ENCODE measurements at places on chromosomes 13 and 19.

DNA sequence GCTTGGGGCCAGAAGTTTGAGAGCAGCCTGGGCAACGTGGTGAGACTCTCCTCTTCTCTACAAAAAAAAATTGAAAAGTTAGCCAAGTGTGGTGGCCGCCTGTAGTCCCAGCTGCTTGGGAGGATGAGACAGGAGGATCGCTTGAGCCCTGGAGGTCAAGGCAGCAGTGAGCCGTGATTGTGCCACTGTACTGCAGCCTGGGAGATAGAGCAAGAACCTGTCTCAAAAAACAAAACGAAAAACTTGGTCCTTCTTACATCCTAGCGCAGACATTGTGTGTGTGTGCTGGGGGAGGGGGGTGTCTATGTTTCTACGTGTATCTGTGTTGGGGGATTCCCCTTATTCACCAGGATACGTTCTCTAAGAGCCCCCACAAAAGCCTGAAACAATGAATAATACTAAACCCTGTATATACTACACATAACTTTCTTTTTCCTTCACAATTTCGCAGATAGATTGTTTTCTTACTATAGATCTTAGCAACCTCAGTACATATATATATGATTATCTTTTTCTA is 7.9 kb downstream of the AXL start:
- peak overlapping the region; percentile 86 for H3K27ac ChIP-seq

DNA sequence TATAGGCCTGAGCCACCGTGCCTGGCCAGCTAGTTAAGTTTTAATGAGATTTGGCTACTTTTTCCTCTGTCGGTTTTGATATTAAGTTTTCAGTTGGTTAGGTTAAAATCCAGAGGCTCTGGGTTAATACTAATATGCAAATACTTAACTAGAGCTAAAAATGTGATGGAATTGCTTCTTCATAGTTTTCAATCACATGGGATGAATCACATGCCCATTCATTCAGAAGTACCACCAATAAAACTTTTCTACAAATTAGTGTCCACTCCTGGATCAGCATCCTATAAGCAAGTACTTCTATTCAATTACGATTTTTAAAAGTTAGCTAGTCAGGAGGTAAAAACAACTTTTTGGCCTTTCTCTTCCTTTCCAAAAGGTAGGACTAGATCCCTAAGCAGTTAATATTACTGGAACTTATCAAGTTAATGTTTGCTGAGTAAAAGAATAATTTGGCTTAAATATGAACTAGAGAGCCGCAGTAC is 4.3 kb downstream of the SLC25A30 start:
- peak overlapping the region; percentile 39 for H3K4me3 ChIP-seq
- no peaks in the 10 kb centered on the region for H3K36me3 ChIP-seq
- no peak for DNase-seq
- no peak overlapping the region for H3K27ac ChIP-seq

- no peaks in the 10 kb centered on the region for H3K27me3 ChIP-seq
- no peak for DNase-seq
- H3K4me1 ChIP-seq, result no peaks in the 10 kb centered on the region
Measured at GRCh38 chr13:80251403-80251802, 89.5 kb downstream of the SPRY2 start.

GRCh38 chr13:30006246-30006645 is 155.8 kb upstream of the UBL3 start:
- H3K4me3 ChIP-seq, result no peak overlapping the region
- H3K36me3 ChIP-seq, result peaks cover 1% of the 10 kb centered on the region
- peaks cover 40% of the 10 kb centered on the region for H3K27me3 ChIP-seq
- peak overlapping the region; percentile 44 for H3K27ac ChIP-seq
- no peak for DNase-seq
